ENCODE measurements at places on chromosomes 1 and 21.

DNA sequence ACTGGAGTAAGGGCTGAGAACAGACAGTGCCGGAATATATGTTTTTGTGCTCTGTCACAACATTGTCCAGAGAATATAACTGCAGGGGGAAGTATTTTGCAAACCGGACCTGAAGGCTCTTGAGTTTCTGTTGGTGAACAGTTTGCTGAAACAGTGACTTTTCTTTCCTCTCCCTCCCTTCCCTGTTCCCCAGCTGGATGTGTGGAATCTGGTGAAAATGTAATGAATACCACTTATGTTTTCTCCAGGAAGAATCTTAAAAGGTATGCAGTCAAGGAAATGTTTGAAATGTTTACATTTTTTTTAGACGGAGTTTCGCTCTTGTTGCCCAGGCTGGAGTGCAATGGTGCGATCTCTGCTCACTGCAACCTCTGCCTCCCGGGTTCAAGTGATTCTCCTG lies 23.4 kb downstream of the CHAF1B start:
- no peak for DNase-seq

DNA sequence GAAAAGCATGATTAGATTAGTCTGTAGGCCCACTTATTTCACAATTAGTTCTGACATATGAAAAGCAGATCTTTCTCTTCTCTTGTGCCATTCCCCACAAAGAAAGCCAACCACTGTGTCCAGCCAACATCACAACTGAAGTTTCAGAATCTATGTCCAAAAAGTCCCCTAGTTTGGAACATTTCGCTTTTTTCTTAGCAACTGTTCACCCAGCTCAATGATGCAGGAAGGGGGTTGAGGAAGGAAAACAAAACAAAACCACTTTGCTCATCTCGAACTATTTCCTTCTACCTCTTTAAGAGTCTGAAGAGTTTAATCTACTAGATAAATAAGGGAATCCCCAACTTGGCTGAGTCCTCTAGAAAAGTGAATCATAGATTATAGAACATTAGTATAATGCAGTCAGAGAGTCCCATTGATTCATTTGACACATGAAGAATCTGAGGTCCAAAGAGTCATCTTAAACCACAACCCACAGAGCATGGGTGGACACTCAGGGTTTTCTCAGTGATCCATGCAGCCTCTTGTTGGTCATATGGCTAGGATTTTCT lies 159.3 kb upstream of the SGIP1 start:
- DNase-seq, result peak; percentile 73

GRCh38 chr1:112720800-112721199 lies 5.7 kb upstream of the PPM1J start:
- no peak for DNase-seq

- no peak for DNase-seq
Observed at GRCh38 chr1:234862944-234863515, 253.1 kb upstream of the IRF2BP2 start.

DNA sequence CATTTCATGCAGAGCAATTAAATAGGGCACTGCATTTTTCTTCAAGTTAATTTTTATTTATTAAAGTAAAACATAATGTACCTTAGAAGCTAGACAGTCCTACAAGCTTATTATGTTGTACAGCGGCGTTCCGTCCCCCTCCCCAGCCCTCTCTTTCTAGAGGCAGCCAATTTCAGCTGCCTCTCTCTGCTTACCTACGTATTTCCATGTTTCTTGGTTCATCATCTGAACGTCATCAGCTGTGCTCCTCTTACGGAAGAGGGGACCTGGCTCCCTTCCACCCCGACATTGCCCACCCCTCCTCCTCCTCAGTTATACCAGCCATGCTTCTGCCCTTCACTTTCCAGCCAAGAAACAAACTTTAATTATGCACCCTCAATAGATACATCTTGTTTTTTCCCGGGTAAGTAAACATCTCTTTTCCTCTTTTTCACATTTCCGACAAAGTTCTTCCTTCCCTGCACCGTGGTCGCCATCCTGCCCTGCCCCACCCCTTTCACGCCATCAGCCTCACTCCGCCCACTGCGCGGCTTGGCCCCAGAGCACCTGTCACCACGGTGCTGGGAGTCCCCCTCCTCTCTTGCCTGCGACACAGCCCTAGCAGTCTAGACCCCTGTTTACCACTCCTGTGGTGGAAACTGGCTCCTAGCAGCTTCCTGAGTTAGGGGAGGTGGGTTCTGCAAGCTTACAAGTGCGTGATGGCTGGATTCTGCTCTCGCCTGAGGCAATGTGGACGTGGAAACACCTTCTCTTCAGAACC lies 57.9 kb downstream of the SLC37A1 start:
- DNase-seq, result no peak

- DNase-seq, result no peak
Observed at GRCh38 chr1:223180731-223181321, 37.8 kb upstream of the TLR5 start.

DNA sequence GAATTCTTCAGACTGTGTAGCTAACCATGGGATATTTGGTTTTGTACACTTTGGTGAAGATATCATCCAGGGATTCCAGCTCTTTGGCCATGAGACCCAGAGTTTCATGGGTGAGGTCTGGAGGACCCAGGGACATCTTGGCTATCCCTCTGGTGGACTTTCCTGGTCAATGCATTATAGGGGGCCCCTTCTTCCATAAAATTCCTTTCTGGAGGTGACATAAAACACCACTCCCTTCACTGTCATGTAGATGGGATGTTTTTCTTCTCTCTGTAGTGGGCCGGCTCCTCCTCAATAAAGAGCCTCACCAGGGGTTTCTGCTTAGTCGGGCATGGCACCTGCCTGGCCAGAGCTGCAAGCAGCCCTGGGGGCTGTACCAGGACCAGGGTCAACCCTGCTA lies 2.2 kb downstream of the ATPAF1 start:
- no peak for DNase-seq

- DNase-seq, result no peak
Observed at GRCh38 chr1:212712451-212713303, 13.0 kb upstream of the BATF3 start.

DNA sequence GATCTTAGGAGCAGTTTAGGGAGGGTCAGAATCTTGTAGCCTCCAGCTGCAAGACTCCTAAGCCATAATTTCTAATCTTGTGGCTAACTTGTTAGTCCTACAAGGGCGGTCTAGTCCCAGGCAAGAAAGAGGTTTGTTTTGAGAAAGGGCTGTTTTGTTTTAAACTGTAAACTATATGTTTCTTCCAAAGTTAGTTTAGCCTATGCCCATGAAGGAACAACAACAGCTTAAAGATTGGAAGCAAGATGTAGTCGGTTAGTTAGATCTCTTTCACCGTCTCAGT lies 62.0 kb downstream of the SLC16A1 start:
- no peak for DNase-seq

DNA sequence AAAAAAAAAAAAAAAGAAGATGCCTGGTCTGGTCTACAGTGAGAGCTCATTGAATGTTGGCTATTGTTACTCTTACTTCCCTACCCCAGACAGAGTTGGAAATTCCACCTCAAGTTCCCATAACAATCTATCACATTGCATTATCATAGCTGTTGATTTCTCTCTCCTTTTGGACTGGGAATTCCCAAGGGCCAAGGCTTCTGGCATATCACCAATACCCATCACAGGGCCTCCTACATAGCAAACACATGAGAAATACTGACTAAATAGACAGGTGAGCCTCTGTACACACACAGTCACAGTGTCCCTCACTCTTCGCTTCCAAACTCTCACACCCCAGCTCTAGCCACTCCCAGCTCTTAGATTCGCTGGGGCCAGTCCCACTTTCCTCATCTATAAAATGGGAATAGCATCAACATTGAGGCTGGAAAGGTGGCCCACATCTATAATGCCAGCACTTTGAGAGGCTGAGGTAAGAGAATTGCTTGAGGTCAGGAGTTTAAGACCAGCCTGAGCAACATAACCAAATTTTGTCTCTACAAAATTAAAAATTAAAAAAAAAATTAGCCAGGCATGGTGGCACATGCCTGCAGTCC lies 6.4 kb downstream of the PTAFR start:
- no peak for DNase-seq

- DNase-seq, result peak; percentile 74
Observed at GRCh38 chr1:147496571-147497210, 44.6 kb upstream of the BCL9 start.

DNA sequence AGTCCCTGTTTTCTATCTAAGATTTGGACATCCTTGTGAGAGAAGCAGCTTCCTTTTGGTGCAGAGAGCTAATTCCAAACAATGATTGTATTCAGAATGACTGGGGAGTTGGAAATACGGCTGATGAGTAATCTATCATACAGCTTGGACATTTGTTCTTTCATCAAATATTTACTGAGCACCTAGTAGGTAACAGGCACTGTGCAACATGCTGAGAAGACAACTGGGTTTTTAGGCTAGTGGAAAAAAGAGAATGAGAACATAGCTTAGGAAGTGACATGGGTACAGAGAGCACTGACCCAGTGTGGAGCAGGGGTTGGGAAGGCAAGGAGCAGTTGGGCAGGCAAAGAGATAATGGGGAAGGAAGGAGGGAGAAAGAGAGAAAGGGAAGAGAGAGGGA lies 87.5 kb downstream of the TBX19 start:
- peak; percentile 16 for DNase-seq

DNA sequence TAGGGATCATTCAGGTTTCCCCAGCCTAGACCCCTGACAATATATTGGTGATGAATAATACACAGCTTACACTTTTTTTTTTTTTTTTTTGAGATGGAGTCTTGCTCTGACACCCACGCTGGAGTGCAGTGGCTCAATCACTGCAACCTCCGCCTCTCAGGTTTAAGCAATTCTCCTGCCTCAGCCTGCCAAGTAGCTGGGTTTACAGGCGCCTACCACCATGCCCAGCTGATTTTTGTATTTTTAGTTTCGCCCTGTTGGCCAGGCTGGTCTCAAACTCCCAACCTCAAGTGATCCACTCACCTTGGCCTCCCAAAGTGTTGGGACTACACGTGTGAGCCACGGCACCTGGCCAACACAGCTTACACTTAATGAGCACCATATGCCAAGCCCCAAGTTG lies 7.2 kb downstream of the VASH2 start:
- no peak for DNase-seq

GRCh38 chr1:27526569-27527222 lies 36.7 kb upstream of the WASF2 start:
- no peak for DNase-seq

GRCh38 chr1:172401892-172402291 lies 18.6 kb upstream of the C1orf105 start:
- DNase-seq, result no peak

Data from SK-MEL-5 (cell line).